Jurkat, Clone E6-1 (cell line): ENCODE measurements at places on chromosomes 7 and 10.

- DNase-seq, result no peak
These were observed 144.1 kb downstream of the TMEM178B start for GRCh38 chr7:141217938-141218337.

DNA sequence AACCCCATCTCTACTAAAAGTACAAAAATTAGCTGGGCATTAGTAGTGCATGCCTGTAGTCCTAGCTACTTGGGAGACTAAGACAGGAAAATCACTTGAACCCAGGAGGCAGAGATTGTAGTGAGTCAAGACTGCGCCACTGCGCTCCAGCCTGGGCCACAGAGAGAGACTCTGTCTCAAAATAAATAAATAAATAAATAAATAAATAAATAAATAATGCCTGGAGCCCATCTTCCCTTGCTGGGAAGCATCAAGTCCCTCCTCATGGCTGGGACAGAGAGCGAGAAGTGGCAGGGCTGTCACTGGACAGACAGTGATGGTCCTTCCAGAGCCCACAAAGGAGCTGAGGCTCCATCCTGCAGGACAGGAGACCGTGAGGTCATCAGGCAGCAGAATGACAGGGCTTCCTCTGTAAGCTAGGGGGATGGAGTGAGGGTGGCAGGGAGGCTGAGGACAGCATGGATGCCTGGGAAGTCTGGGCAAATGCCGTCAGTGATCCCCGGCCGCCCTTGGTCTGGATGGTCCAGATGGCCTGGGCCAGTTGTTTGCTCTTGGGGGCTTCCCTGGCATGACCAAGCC lies 36.4 kb upstream of the ELN start:
- DNase-seq, result no peak

DNA sequence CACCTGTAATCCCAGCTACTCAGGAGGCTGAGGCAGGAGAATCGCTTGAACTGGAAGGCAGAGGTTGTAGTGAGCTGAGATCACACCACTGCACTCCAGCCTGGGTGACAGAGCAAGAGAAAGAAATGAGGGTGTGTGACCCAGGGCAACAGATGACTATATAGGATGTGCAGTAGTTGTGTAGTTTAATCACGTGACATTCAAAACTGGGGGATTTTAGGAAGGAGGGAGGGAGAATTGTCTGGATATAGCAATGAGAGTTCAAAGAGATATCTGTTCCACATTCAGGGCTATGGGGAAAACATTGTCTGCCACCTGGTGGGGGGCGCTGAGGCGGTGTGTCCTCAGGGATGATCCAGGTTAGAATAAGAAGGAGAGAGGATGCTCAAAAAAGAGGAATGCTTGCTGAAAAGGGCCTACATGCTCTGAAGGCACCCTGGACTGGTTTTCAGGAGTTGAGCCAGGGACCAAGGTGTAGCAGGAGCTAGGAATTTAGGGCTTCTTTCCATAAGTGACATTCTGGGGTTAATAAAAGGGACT lies 7.8 kb upstream of the ZYX start:
- no peak for DNase-seq

- DNase-seq, result no peak
These were observed 20.8 kb upstream of the CDK1 start for GRCh38 chr10:60757420-60757895.

DNA sequence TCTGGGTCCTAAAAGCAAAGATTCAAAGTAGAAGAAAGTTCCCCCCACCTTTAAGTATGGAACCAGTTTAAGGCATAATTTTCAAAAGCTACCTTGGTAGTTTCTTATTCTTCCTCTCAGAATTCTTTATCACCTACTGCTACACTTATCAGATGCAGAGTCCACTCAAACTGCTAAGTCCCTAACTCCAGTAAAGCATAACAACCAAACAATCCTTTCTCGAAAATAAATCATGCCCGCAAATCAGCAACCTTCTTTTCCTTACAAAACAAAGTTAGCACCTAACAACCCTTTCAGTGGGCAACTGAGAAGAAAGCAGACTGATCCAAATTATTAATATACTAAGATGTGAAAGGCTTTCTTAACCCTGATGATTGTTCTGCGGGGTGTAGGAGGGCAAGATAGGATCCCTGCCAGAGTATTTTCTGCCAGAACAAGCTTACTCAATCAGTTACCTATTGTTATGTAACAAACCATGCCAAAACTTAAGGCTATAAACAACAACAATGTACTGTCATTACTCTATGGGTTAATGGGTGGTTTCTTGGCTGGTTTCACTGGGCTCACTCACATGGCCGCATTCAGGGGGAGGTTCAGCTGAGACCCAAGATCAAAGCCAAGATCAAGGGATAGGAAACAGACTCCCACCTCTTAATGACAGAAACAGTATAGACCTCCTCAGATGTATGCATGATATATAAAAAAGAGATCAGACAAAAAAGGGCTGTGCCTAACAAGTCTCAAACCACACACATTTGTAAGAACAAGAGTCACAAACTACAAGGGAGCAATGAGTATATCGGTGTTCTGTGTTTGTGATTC lies 42.0 kb downstream of the CCDC6 start:
- DNase-seq, result peak; percentile 57

DNA sequence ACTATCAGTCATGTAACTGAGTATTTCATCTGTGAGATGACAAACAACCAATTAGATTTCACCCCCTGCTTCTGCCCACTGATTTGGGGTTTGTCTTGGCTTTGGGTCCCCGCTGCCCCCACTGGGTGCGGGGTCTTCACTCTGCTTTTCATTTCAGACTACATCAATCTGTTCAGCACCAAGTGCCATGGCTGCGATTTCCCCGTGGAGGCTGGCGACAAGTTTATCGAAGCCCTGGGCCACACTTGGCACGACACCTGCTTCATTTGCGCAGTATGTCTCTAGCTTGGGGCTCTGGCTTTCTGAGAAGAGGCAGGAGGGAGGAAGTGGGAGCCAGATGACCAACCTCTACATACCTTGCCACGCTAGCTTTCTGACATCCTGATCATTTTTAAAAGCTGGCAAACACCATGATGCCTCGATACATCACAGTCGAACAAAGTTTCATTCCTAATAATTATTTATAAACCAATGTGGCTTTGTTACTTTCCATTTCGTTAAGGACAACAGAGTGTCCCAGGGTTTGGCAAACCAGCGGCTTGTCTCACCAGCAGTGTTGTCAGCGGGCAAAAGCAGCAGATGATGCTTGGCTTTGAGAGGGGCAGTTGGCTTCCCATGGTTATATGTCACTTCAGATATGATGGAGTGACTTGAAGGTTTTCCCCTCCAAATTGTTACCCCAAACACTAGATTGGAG lies 30.3 kb upstream of the BMPR1A start:
- DNase-seq, result no peak

GRCh38 chr10:70761031-70761601 lies 24.1 kb downstream of the TBATA start:
- DNase-seq, result no peak

- DNase-seq, result no peak
These were observed 36.3 kb downstream of the RBM20 start for GRCh38 chr10:110680273-110681020.

DNA sequence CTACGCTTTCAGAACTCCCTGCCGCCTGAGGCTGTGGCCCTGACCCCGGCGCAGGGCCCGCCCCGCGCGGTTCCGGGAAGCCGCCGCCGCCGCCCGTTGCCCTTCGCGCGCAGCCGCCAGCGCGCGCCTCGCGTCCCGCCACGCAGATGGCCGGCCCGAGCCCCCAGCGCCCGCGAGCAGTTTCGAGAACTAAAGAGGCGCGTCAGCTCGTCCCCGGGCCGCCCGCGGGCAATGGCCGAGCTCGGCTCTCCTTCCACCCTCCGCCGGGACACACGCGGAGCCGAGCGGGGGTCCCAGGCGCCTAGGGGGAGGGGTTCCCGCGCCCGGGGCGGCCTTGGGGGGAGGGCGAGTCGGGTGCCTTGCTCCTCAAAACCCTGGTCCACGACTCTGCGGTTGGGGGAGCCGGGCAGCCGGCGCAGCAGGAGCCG lies 1.8 kb downstream of the HNRNPF start:
- DNase-seq, result no peak

- DNase-seq, result no peak
These were observed 208.8 kb downstream of the KCNMA1 start for GRCh38 chr10:77428691-77429395.

- no peak for DNase-seq
These were observed 56.7 kb upstream of the ELN start for GRCh38 chr7:73971322-73971703.

GRCh38 chr7:150719436-150719835 lies 3.0 kb downstream of the GIMAP1 start:
- no peak for DNase-seq

DNA sequence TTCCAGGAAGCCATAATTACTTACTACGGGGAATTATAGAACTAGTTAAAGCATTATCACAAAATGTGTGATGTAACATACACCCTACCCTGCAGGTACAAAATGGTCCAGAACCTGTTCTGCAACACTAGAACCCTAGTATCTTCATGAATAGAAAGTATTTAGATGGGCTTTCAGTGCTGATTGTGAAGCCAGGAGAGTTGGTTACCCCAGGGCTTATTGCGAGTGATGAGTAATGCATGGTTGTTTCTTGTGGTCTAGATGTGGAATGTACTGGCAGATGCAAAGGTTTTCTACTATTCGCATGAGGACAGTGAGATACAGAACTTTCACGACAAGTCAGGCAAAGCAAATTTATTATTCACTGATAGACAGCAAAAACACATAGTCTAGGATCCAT lies 33.6 kb upstream of the AGR3 start:
- no peak for DNase-seq

DNA sequence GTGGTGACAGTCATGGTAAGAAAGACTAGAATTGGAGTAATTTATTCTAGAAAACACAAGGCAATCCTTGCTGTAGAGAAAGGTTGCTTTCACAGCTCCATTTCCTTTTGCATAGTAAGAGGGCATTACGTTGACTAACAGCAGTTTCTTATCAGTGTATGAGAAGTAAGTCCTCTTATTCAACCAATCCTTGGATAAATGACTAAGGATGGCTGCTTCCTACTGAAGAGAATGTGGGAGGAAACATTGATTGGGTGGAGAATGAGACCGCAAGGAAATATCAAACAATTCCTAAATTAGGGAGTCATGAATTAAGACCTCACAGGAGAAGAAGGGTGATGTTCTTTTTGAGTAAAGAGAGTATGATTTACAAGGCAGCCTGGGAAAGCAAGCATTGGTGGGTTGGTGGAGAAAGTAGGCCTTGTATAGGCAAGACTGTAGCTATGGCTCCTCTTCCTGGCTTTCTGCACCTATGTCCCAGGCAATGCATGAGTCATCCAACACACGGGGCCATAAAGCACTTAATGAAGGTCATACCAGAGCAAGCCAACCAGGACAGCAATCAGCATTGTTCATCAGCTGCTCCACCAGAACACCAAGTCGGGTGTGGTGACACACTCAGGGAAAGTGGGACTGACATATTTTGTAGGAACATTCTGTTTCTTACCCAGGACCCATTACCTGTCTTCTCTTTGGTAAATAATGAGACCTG lies 5.6 kb downstream of the MGAM start:
- DNase-seq, result no peak

GRCh38 chr7:106152313-106152665 lies 40.2 kb upstream of the SYPL1 start:
- DNase-seq, result no peak

GRCh38 chr10:13693783-13694700 lies 107.3 kb downstream of the PRPF18 start:
- no peak for DNase-seq

GRCh38 chr7:17022920-17023319 lies 141.1 kb upstream of the AGR3 start:
- no peak for DNase-seq

- no peak for DNase-seq
These were observed 29.7 kb downstream of the KLRG2 start for GRCh38 chr7:139453673-139454321.

- no peak for DNase-seq
These were observed 553 bp downstream of the TSPAN15 start for GRCh38 chr10:69451784-69452251.

- no peak for DNase-seq
These were observed 78.0 kb downstream of the FAM13C start for GRCh38 chr10:59284118-59284975.

DNA sequence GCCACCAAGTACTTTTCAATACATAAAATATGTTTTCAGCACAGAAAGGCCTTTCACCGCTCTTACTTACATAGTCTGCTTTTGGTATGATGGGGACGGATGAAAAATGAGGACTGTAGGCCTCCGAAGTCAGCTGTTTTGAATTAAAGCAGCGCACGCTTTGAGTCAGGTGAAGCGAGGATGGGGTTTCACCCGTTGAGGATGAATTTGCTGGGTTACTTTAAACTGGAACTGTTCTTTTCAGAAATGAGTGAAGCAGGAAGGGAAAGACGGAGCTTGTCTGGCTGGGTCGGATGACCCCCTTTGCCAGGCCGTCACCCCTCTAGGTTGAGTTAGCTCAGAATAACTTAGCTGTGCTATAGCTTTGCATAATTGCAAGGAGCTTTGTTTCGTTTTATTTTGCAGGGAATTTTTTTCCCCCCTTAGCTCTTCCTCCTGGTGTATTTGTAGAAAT lies 40.0 kb downstream of the CUX1 start:
- DNase-seq, result no peak

- DNase-seq, result no peak
These were observed 60.9 kb downstream of the COBL start for GRCh38 chr7:51255536-51256208.

GRCh38 chr7:34655384-34655783 lies 2.6 kb upstream of the NPSR1 start:
- no peak for DNase-seq

GRCh38 chr7:85770332-85770731 lies 583.5 kb upstream of the SEMA3D start:
- no peak for DNase-seq

- DNase-seq, result no peak
These were observed 47.2 kb upstream of the RHEB start for GRCh38 chr7:151566897-151567320.

DNA sequence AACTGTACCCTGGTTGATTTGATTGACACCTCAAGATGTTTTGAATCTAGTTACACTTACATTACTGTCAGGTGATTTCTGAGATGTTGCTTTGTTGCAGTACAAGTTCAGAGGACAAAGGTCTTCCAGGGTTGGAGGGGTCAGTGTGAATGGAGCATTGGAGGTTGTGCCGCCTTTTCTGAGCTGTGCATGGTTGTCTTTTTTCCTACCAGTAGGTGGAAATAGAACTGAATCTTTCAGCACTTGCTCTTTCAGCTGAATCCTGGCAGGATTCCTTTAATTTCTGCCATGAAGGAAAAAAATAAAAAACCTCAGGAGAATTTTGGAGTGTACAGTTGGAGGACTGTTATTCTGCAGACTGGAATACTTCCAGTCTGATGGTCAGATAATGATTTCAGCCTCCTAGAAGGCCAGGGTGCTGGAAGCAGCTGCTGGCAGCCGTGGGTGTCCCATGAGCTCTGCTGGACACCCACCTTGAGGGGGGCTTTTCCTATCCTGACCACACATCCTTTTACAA lies 82.7 kb downstream of the PLCE1 start:
- no peak for DNase-seq

DNA sequence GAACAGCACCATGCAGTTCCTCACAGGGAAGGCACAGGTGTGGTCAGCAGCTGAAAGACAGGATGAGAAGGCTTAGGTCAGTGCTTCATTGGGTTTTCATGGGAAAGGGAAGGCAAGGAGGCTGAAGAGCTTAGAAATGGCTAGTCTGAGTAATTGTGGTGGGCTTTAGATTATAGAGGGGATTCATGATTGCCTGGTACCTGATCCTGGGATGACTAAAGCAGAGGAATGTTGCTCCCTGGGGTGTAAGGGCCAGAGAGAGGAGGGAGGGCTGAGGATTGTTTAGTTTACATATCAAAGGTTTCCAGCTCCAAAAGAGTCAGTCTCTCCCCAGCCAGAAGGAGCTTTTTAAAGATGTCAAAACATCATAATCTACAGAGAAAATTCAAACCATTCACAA lies 396.3 kb upstream of the POM121L12 start:
- DNase-seq, result no peak
